ENCODE measurements at places on chromosomes 5 and 9. TPM values are rescaled to one million over a fixed set of nuclear protein-coding genes. Genes with fewer than 3 reads are reported as not detected.

DNA sequence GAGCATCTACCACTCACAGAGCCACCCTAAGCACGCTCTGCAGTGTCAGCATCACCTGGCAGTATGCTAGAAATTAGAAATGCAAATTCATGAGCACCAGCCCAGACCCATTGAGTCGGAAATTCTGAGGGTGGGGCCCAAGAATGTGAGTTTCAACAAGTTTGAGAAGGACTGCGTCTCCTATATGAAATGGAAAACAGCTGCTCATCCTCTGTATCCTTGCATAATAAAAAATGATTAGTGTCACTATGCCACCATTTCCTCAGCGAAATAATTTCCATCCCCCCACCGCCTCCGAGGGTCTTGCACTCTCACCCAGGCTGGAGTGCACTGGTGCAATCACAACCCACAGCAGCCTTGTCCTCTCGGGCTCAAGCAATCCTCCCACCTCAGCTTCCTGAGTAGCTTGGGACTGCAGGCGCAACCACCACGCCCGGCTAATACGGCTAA lies 1.3 kb upstream of the IQGAP2 start:
- no peaks in the 10 kb centered on the region for H3K27me3 ChIP-seq
- peak overlapping the region; percentile 46 for H3K4me3 ChIP-seq
- H3K4me1 ChIP-seq: peaks cover 4% of the 10 kb centered on the region
- no peak overlapping the region for H3K27ac ChIP-seq
- H3K36me3 ChIP-seq: no peaks in the 10 kb centered on the region

DNA sequence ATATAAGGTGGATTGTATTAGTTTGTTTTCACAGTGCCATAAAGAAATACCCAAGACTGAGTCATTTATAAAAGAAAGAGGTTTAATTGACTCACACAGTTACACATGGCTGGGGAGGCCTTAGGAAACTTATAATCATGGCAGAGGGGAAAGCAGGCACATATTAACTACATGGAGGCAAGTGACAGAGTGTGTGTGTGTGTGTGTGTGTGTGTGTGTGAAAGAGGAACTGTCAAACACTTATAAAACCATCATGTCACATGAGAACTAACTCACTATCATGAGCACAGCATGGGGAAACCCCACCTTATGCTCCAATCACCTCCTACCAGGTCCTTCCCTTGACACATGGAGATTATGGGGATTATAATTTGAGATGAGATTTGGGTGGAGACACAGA lies 118.6 kb downstream of the SPEF2 start:
- no peaks in the 10 kb centered on the region for H3K4me1 ChIP-seq
- no peaks in the 10 kb centered on the region for H3K36me3 ChIP-seq
- no peak for DNase-seq
- no peaks in the 10 kb centered on the region for H3K27me3 ChIP-seq
- no peak overlapping the region for H3K4me3 ChIP-seq

- H3K4me3 ChIP-seq: no peak overlapping the region
- no peaks in the 10 kb centered on the region for H3K36me3 ChIP-seq
- no peaks in the 10 kb centered on the region for H3K27me3 ChIP-seq
- H3K27ac ChIP-seq: no peak overlapping the region
Observed at GRCh38 chr5:150948539-150948938, 43.8 kb upstream of the ZNF300 start.

DNA sequence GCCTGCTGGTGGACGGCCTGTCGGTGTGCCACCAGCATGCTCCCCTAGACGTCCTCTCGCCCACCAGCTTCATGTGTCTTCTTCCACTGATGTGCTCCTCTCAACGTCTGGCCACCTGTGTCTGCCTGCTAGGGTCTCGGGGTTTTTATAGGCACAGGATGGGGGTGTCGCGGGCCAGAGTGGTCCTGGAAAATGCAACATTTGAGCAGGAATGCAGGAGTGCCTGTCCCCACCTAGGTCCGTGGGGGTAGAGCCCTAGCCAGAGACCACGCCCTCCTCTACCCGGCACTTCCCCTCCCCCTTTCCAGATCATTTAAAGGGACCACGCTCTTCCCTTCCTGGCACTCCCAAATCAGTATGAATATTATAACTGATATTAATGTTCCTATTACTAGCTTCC lies 48.0 kb upstream of the OSMR start:
- no peaks in the 10 kb centered on the region for H3K27me3 ChIP-seq
- H3K36me3 ChIP-seq: no peaks in the 10 kb centered on the region
- no peak overlapping the region for H3K27ac ChIP-seq
- DNase-seq: no peak
- no peak overlapping the region for H3K4me3 ChIP-seq

DNA sequence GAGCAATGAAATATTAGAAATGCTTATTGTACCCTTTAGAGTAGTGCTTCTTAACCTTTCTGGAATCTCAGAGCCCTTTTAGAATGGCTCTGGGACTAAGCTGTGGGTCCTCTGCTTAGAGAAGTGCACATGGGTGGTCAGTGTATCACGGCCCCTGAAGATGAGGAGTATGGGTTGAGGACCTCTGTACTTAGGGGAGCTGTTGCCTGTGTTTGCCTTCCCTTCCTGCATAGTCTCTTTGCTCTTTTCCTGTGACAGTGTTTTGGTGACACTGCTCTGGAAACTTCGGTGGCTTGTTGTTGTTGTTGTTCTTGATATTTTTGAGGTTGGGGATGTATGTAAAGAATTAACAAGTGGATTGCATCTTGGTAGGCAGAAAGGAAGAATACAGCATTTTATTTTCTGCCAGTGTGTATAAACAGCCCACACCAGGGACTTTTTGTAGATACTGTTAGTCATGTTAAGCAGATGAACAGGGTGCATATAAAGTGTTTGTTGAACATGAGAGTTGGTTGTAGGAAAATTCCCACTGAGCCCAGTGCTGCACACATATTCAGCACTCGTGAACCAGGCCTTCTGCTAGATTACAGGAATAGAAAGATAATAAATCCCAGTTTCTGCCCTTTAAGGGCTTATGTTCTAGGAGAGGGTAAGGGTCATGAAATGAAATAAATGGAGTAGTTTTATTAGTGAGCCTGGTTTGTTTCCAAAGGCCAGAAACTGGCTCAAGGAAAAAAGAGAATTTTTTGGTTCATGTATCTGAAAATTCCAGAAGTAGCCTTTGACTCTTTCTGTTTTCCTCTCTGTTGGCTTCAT lies 199.7 kb downstream of the ARHGAP26 start:
- no peaks in the 10 kb centered on the region for H3K27me3 ChIP-seq
- no peaks in the 10 kb centered on the region for H3K36me3 ChIP-seq
- no peaks in the 10 kb centered on the region for H3K4me1 ChIP-seq
- no peak overlapping the region for H3K27ac ChIP-seq
- H3K4me3 ChIP-seq: no peak overlapping the region

- no peaks in the 10 kb centered on the region for H3K27me3 ChIP-seq
- H3K4me3 ChIP-seq: no peak overlapping the region
- no peaks in the 10 kb centered on the region for H3K4me1 ChIP-seq
Observed at GRCh38 chr9:86838519-86839497, 108.5 kb downstream of the GAS1 start.

DNA sequence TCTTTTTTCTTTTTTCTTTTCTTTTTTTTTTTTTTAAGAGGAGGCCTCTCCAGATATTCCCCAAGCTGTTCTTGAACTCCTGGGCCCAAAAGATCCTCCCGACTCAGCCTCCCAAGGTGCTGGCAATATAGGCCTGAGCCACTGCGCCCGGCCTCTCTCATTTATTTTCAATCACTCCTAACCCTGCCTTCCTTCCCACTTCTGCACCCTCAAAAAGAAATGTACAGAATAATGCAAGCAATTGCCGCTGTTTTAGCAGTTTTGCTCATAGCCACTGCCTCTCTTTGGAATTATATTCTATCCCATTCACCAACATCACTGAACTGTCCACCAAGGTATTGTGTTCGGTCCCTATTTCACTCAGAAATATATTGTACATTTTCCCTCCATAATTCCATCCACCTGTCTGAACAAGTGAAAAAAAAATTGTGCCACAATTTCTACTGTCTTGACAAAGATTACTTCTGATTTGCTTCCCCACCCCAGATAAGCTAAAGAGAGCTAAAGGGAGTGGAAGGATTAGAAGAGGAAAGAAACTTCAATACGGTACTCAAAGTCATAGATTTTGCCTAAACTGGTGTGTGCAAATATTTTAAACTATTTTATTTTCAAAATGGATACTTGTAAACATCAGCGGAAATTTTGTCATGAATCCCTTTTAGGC lies 1.9 kb downstream of the FNBP1 start:
- H3K4me3 ChIP-seq: peak overlapping the region; percentile 78
- no peaks in the 10 kb centered on the region for H3K27me3 ChIP-seq
- H3K27ac ChIP-seq: no peak overlapping the region
- DNase-seq: no peak

- no peaks in the 10 kb centered on the region for H3K27me3 ChIP-seq
- no peak for DNase-seq
- H3K4me1 ChIP-seq: no peaks in the 10 kb centered on the region
- no peak overlapping the region for H3K4me3 ChIP-seq
- no peak overlapping the region for H3K27ac ChIP-seq
Observed at GRCh38 chr9:38162332-38163211, 93.5 kb upstream of the SHB start.

DNA sequence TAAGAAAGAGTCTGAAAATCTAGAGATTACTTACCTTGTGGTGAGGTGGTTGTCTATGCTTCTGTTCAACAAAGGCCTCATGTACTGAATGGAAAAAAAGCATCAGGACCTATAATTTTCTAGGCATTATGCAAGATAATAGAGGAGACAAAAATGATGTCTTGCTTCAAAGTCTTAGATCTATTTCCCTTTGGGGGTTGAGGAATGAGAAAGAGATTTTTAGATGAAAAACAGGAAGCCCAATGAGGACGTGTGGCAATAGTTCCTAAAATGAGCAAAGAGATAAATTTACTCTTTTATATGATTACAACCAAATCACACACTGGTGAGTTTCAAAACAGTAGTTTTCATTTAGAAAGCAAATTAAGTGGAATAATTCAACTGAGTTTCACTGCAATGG lies 99.5 kb downstream of the GHR start:
- no peak for DNase-seq
- no peaks in the 10 kb centered on the region for H3K4me1 ChIP-seq

- H3K27ac ChIP-seq: no peak overlapping the region
- H3K4me3 ChIP-seq: no peak overlapping the region
- no peaks in the 10 kb centered on the region for H3K36me3 ChIP-seq
- DNase-seq: no peak
- H3K4me1 ChIP-seq: peaks cover 37% of the 10 kb centered on the region
- H3K27me3 ChIP-seq: no peaks in the 10 kb centered on the region
Observed at GRCh38 chr9:92971776-92972175, 24.5 kb downstream of the FGD3 start.

GRCh38 chr9:133569891-133570690 lies 35.6 kb downstream of the ADAMTSL2 start:
- H3K27ac ChIP-seq: no peak overlapping the region
- no peak for DNase-seq
- no peak overlapping the region for H3K4me3 ChIP-seq
- H3K36me3 ChIP-seq: no peaks in the 10 kb centered on the region

DNA sequence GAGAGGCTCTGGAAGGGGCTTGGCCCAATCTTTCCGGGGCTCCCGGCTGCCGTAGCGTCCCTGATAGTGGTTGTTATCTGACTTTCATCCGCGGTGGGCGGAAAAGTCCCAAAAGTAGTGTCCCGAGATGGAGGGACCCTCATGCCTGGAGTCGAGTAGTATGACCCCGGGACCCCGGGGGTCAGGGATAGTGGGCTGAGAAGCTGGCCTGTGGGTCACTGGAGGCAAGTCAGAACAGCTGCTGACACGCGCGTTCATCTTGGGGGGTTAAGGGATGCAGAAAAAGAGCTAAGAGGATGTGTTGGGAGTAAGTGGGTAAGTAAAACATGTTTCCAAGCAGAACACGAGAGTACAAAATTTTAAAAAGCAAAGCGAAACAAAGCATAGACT lies 123.4 kb downstream of the TMEM161B start:
- H3K27ac ChIP-seq: no peak overlapping the region
- H3K27me3 ChIP-seq: peaks cover 60% of the 10 kb centered on the region
- peak overlapping the region; percentile 55 for H3K4me3 ChIP-seq
- peaks cover 20% of the 10 kb centered on the region for H3K4me1 ChIP-seq
- DNase-seq: no peak

NME5 gene
- polyA plus RNA-seq: 0.48 TPM

BARHL1 gene
- polyA plus RNA-seq: not detected

SHISAL2B gene
- polyA plus RNA-seq: 12.4 TPM

MEGF10 gene
- 27.8 TPM for polyA plus RNA-seq

CAVIN4 gene
- 1.8 TPM for polyA plus RNA-seq

SPATA31D4 gene
- not detected for polyA plus RNA-seq

SMIM33 gene
- polyA plus RNA-seq: not detected

MOB3B gene
- polyA plus RNA-seq: 12.7 TPM

Measured in H1 (cell line).